ENCODE measurements at places on chromosomes 6 and 20. TPM values are rescaled to one million over a fixed set of nuclear protein-coding genes. Genes with fewer than 3 reads are reported as not detected.

Gene C6orf52
- total RNA-seq = 7.9 TPM

DNA sequence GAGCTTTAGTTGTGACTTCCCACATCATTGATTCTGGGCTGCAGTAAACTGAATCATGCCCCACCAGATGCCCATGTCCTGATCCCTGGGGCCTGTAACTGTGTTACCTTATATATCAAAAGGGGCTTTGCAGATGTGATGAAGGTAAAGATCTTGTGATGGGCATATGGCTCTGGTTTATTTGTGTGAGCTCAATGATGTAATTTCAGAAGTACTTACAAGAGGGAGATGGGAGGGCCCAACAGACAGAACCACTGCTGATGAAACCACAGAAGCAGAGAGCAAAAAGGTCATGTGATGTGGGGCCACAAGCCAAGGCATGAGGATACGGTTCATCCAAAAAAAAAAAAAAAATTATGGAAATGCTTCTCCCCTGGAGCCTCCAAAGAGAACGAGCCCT, 118.7 kb downstream of the TOX2 start:
- no peaks in the 10 kb centered on the region for H3K4me1 ChIP-seq
- H3K4me3 ChIP-seq = no peak overlapping the region
- H3K36me3 ChIP-seq = no peaks in the 10 kb centered on the region

DNA sequence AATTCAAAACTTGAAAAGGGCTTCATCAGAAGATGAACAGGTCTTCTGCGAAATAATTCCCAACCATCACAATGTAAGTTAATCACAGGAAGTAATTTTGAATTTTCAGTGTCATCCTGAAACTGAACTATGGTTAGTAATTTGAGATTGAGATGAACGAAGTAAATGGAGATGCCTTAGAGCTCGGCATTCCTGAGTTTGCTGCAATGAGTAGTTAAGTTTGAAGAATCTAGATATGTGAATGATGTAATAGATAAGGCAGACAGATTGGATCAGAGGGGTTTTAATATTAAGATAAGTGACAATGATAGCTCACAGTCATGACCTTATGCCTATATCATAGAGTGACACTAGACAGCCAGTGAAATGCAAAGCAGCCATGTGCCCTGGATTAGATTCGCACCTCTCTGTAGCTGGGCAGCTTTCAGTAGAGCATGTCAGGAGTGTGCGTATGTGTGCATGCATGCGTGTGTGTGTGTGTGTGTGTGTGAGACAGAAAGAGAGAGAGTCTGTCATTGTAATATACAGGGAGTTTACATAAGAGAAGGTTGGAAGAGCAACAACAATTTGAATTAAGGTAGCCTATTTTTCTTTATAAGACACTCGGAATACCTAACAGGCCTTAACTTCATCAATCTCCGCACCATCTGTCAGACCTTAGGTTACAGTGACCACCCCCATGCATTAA, 233.0 kb downstream of the GMPR start:
- peaks cover 6% of the 10 kb centered on the region for H3K4me1 ChIP-seq
- no peak overlapping the region for H3K27ac ChIP-seq
- H3K36me3 ChIP-seq = no peaks in the 10 kb centered on the region
- H3K4me3 ChIP-seq = no peak overlapping the region
- DNase-seq = no peak
- no peaks in the 10 kb centered on the region for H3K27me3 ChIP-seq

DNA sequence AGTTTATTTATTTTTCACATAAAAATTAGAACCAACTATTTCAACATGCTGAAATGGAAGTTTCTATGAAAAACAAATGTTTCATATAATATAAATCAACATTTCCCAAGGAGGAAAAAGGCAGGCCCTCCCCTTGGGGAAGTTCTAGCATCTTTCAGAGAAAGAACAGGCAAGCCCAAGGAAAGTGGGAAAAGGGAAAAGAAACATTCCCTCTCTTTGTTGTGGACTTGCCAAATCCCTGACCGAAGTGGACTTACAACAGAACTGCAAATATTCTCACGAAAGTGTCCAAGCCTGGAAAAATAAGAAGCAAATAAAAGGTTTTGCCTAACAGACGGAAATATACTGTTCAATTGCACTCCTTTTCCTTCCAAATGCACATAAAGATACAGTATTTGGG, 214.4 kb downstream of the ATXN1 start:
- H3K4me1 ChIP-seq = peaks cover 7% of the 10 kb centered on the region
- no peaks in the 10 kb centered on the region for H3K27me3 ChIP-seq
- H3K36me3 ChIP-seq = no peaks in the 10 kb centered on the region
- no peak overlapping the region for H3K27ac ChIP-seq
- DNase-seq = no peak
- no peak overlapping the region for H3K4me3 ChIP-seq

DNA sequence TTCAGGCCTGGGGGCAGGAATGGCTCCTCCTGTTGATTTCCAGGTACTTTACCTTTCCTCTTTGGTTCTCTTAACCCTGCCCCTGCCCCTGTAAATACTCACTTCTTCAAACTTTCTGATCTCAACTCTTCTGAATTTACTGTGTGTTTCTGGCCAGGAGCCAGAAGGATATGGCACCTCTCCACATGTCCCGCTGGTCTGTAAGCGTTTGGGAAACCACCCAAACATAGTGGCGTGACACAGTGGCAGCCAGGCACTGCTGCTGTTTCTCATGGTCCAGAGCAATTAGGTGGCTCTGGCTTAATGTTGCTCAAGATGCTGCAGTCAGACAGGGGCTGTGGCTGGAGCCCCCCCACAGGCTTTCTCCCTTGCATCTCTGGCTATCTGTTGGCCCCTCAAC, 374.5 kb downstream of the RNGTT start:
- H3K27ac ChIP-seq = no peak overlapping the region
- no peak overlapping the region for H3K4me3 ChIP-seq
- H3K36me3 ChIP-seq = no peaks in the 10 kb centered on the region
- peaks cover 14% of the 10 kb centered on the region for H3K4me1 ChIP-seq
- H3K27me3 ChIP-seq = no peaks in the 10 kb centered on the region
- no peak for DNase-seq

GRCh38 chr6:138920906-138921305, 67.1 kb downstream of the REPS1 start:
- no peaks in the 10 kb centered on the region for H3K27me3 ChIP-seq
- no peaks in the 10 kb centered on the region for H3K36me3 ChIP-seq
- DNase-seq = no peak
- no peaks in the 10 kb centered on the region for H3K4me1 ChIP-seq

Gene FAM120B
- total RNA-seq = 62.2 TPM

GRCh38 chr6:25815194-25815593, 16.7 kb downstream of the SLC17A1 start:
- H3K36me3 ChIP-seq = no peaks in the 10 kb centered on the region
- H3K4me1 ChIP-seq = no peaks in the 10 kb centered on the region
- H3K27ac ChIP-seq = no peak overlapping the region
- H3K27me3 ChIP-seq = no peaks in the 10 kb centered on the region

- no peak overlapping the region for H3K27ac ChIP-seq
- no peaks in the 10 kb centered on the region for H3K4me1 ChIP-seq
- H3K4me3 ChIP-seq = no peak overlapping the region
- DNase-seq = no peak
- no peaks in the 10 kb centered on the region for H3K27me3 ChIP-seq
- no peaks in the 10 kb centered on the region for H3K36me3 ChIP-seq
These were observed 48.7 kb downstream of the SLC35F1 start for GRCh38 chr6:117955684-117956256.

GRCh38 chr6:25277857-25278256, 1.3 kb upstream of the CARMIL1 start:
- no peak overlapping the region for H3K4me3 ChIP-seq
- DNase-seq = no peak
- H3K27me3 ChIP-seq = no peaks in the 10 kb centered on the region
- peak overlapping the region; percentile 88 for H3K27ac ChIP-seq
- peaks cover 19% of the 10 kb centered on the region for H3K4me1 ChIP-seq
- no peaks in the 10 kb centered on the region for H3K36me3 ChIP-seq

DNA sequence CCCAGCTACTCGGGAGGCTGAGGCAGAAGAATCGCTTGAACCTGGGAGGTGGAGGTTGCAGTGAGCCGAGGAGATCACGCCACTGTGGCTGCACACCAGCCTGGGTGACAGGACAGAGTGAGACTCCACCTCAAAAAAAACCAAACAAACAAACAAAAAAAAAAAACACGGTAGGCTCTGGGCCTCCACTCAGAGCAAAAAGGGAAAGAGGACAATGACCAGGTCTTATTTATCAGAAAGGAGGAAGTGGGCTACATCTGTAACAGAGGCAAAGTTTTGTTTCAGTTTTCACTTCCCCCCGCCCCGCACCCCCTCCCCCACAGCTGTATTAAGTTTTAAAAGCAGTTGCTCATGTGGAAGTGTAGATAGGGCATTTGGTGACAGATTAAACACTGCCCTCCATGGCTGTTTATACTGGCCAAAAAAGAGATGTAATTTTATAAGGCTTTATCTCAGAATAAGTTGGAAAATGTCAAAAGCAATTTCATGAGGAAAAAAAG, 114.6 kb downstream of the RCAN2 start:
- H3K27me3 ChIP-seq = no peaks in the 10 kb centered on the region
- peak overlapping the region; percentile 16 for H3K27ac ChIP-seq
- H3K4me3 ChIP-seq = no peak overlapping the region

DNA sequence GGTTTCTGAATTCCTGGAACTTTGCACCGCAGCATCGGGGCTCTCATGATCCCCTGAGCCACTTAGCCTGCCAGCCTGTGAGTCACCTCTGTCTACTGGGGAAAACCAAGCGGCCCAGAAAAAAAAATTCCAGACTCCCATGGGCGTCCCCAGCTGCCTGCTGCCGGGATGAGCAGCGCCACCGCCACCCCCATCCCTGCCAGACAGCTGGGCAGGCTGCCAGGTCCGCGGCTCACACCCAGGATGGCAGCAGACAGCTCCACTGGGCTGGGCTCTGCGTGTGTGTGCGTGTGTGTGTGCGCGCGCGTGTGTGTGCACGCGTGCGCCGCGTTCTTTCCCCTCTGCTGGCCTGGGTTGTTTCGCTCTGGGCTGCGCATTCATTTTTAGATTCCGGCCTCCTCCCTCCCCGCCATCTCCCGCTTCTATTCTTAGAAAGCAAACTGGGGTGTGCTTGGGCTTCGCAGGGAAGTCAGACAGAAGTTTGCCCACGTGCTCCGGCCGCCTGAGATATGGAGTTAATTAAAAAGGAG, 38.9 kb upstream of the PMEPA1 start:
- no peaks in the 10 kb centered on the region for H3K36me3 ChIP-seq
- peaks cover 16% of the 10 kb centered on the region for H3K4me1 ChIP-seq
- no peaks in the 10 kb centered on the region for H3K27me3 ChIP-seq
- peak; percentile 72 for DNase-seq

Gene TTK
- 28.0 TPM for total RNA-seq

GRCh38 chr6:122374307-122374706, 25.1 kb upstream of the HSF2 start:
- DNase-seq = no peak
- H3K27ac ChIP-seq = no peak overlapping the region
- H3K4me1 ChIP-seq = no peaks in the 10 kb centered on the region
- H3K4me3 ChIP-seq = no peak overlapping the region

Gene DPPA5
- total RNA-seq = 0.94 TPM

Gene FERMT1
- 2.5 TPM for total RNA-seq

Gene HLA-DRB5
- total RNA-seq = 0.39 TPM

Gene SYCP2
- 23.8 TPM for total RNA-seq

DNA sequence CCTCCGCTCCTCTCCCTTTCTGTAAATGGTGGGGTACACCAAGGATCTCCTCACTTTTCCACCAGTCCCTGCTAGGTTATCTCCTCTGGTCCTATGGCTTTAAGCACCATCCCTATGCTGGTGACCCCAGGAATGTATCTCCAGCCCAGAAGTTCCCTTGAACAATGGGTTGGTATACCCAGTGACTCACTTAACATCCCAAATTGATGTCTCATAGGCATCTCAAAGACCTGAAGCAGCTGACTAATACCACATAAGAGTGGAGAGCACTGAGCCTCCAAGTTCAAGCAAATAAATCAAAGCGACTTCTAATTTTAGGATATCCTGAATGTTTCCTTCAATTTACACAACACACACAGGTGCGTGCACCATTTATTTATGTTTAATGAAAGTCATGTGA, 48.3 kb downstream of the ADGRF1 start:
- H3K27me3 ChIP-seq = no peaks in the 10 kb centered on the region
- no peak for DNase-seq
- H3K36me3 ChIP-seq = no peaks in the 10 kb centered on the region
- no peak overlapping the region for H3K27ac ChIP-seq
- H3K4me1 ChIP-seq = peaks cover 16% of the 10 kb centered on the region
- H3K4me3 ChIP-seq = no peak overlapping the region

Gene CDC5L
- 20.5 TPM for total RNA-seq

Gene PSMF1
- 265 TPM for total RNA-seq

DNA sequence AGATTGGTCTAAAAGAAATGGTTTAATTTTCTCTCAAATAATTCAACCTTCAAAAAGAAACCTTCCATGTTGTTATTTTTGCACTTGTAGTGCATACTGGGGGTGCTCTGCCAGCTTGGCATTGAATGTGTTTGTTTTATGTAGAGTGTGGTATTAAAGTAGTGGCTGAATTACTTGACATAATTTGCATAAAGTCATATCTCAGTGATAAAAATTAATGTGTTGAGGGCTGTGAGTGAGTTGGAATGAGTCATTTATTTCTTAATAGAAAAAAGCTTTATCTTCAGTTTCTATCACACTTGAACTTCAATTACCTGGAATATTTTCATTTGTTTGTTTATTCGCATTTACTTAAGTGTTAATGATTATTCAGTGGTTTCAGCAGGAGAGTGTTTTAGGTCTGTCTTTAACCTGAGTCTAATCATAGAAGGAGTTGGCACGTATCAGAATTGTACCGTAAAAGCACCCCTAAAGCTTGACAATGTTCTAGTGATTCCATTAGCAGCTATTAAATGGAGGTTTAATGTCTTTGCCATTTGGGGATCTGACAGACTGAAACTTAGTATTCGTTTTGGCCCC, 801.2 kb upstream of the FLRT3 start:
- no peak overlapping the region for H3K4me3 ChIP-seq
- no peaks in the 10 kb centered on the region for H3K27me3 ChIP-seq
- no peak for DNase-seq
- H3K4me1 ChIP-seq = no peaks in the 10 kb centered on the region
- H3K36me3 ChIP-seq = no peaks in the 10 kb centered on the region
- no peak overlapping the region for H3K27ac ChIP-seq

- no peaks in the 10 kb centered on the region for H3K27me3 ChIP-seq
- H3K36me3 ChIP-seq = no peaks in the 10 kb centered on the region
- no peaks in the 10 kb centered on the region for H3K4me1 ChIP-seq
- no peak overlapping the region for H3K4me3 ChIP-seq
These were observed 170.8 kb downstream of the BCAS1 start for GRCh38 chr20:53899351-53900167.

Gene VGLL2
- 1.7 TPM for total RNA-seq

DNA sequence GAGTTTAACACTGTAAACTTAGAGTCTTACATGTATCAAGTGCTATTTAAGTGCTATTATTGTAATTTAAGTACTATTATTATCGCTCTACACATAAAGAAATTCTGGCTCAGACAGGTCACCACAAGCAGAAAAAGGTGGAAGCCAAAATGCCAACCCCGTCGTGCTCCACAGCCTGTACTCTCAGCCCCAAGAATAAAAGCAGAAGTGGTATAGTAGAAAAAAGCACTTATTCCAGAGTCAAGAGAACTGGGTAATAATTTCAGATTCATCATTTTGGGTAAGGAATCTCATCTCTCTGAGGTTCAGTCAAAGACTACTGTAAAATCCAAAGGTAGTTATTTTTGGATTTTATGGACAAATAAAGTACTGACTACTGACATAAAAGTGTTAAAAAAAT, 943 bp downstream of the ZUP1 start:
- H3K36me3 ChIP-seq = no peaks in the 10 kb centered on the region
- no peaks in the 10 kb centered on the region for H3K4me1 ChIP-seq
- peak overlapping the region; percentile 79 for H3K27ac ChIP-seq
- no peak for DNase-seq
- no peaks in the 10 kb centered on the region for H3K27me3 ChIP-seq

Gene PRICKLE4
- total RNA-seq = 1.9 TPM

- no peak overlapping the region for H3K4me3 ChIP-seq
- H3K36me3 ChIP-seq = no peaks in the 10 kb centered on the region
- DNase-seq = no peak
- H3K4me1 ChIP-seq = no peaks in the 10 kb centered on the region
- H3K27ac ChIP-seq = no peak overlapping the region
- H3K27me3 ChIP-seq = no peaks in the 10 kb centered on the region
These were observed 66.8 kb downstream of the ZNF831 start for GRCh38 chr20:59230385-59230784.
